ENCODE measurements at places on chromosomes 12 and 14.

DNA sequence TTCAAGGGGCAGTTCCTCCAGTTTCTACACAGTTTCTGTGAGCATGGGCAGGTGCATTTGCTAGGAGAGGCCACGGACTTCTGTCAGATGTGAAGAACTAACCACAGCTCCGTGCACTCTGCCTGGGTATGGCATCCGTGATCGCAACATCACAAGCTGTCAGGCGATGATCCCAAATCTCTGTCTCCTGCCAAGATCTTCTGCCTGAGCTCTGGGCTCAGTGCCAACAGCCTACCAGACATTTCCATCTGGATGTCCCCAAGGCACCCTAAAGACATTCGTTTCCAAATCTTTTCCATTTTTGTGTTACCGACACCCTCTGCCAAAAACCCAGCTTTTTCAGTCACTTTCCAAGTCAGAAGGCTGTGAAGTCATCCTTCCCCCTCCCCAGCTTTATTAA lies 292.1 kb downstream of the GLT1D1 start:
- DNase-seq, result no peak

GRCh38 chr12:111993292-111994150 lies 19.4 kb downstream of the TMEM116 start:
- DNase-seq, result no peak

GRCh38 chr14:97299661-97300060 lies 502.5 kb downstream of the VRK1 start:
- DNase-seq, result no peak

DNA sequence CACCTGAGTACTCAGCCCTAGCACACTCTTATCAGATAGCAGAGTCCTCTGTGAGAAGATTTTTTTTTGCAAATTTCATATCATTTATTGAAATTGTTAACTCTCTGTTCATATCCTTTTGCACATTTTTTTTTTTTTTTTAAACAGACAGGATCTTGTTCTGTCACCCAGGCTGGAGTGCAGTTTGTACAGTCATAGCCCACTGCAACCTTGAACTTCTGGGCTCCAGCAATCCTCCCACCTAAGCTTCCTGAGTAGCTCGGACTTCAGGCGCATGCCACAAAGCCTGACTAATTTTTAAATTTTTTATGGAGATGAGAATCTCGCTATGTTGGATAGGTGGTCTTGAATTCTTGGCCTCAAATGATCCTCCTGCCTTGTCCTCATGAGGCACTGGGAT lies 4.3 kb downstream of the PARP2 start:
- no peak for DNase-seq

- no peak for DNase-seq
These were observed 35.0 kb downstream of the ITPR2 start for GRCh38 chr12:26798023-26798422.

- DNase-seq, result no peak
These were observed 198.3 kb downstream of the CFAP54 start for GRCh38 chr12:96687719-96688118.

DNA sequence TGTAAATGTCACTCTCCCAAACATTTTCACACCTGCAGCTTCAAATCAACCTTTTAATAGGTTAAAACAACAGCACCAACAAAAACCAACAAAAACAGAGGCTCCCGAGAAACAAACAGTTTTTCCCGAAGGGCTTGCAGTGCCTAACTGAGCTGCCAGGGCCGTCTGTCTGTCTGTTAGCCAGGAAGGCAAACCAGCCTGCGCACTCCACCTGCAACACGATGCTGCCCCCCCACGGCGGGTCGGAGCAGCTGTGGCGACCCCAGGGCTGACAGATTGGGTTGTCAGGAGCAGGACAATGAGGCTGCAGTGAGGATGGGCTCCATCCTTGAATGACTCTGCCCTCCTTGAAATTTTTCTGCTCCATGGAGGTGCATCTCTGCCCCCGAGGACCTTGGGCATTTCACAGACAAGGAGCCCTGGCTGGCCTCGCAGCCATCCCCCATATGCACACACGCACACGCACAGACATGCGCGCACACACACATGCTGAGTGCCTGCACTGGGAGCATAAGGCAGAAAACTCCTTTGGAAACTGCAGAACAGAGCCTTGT lies 2.6 kb downstream of the RTL1 start:
- DNase-seq, result peak; percentile 55

- no peak for DNase-seq
These were observed 45.0 kb downstream of the CFAP54 start for GRCh38 chr12:96534339-96534738.

DNA sequence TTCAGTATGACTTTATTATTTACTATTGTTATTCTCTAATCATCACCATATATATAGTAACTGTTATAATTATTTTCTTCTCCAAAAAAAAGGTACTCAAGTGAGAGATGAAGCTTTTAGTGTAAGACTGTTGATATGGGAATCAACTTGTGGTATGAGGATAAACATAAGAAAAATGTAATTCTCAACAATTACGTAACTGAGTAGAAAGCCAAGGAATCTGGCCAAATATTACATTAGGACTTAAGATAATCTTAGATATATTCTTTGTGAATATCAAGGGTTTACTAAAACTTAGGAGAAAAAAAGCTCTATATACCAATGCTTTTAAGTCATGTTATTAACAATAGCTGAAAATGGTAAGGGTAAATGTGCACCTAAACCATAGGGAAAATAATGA lies 13.3 kb downstream of the SENP1 start:
- DNase-seq, result no peak

- DNase-seq, result no peak
These were observed 51.0 kb downstream of the NINJ2 start for GRCh38 chr12:612293-612692.

DNA sequence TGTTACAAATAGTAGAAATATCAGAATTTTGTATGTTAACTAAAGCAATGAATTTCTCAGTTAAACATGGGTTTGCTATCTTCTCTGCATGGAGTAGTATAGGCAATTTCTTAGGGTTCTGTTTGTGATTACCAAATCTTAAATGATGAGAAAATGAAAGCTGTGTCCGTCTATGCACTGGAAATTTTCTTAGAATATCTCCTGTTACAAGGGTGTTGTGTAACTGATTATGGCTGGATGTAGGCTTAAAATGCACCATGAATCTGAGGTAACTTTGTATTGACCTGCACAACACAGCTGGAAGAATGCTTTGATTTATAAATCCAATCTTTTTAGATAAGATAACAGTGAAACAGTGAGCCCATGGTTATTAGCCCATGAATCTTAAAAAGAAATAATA lies 17.8 kb downstream of the TRIP11 start:
- no peak for DNase-seq

- no peak for DNase-seq
These were observed 18.5 kb downstream of the BDKRB1 start for GRCh38 chr14:96274543-96274942.

DNA sequence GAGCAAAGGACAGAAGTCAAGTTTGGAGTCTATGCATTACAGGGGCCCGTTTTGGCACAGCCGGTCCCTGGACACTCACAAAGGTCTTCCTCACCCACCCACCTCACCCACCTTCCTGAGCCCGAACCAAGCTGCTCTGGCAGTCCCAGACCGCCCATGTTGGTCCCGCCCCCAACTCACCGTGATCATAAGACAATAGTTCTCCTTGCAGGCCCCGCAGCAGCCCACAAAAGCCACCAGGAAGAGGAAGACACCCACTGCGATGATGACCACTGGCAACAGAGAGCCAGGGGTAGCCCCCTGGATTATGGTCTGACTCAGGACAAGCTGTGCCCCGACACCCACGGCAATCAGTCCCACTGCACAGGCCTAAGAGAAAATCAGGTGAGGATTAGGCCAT lies 1.8 kb downstream of the CD63 start:
- DNase-seq, result no peak

DNA sequence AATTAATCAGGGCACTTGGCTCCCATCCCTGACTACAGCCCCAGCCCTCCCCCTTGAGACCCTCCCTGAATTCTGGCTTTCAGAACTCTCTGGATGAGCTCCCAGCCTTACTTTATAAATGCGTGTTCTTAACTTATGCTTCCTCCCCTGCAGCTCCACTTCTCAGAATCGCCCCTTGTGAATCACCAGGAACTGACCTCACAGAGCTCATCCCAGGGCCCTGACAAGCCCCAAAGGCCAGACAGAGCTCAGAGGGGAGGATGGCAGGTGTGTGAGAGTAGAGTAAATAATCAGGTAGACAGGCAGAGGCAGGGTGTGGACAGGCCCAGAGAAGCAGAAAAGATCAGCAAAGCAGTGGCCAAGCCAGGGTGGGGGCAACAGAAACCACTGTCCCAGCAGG lies 68.2 kb upstream of the FOXN3 start:
- DNase-seq, result no peak

DNA sequence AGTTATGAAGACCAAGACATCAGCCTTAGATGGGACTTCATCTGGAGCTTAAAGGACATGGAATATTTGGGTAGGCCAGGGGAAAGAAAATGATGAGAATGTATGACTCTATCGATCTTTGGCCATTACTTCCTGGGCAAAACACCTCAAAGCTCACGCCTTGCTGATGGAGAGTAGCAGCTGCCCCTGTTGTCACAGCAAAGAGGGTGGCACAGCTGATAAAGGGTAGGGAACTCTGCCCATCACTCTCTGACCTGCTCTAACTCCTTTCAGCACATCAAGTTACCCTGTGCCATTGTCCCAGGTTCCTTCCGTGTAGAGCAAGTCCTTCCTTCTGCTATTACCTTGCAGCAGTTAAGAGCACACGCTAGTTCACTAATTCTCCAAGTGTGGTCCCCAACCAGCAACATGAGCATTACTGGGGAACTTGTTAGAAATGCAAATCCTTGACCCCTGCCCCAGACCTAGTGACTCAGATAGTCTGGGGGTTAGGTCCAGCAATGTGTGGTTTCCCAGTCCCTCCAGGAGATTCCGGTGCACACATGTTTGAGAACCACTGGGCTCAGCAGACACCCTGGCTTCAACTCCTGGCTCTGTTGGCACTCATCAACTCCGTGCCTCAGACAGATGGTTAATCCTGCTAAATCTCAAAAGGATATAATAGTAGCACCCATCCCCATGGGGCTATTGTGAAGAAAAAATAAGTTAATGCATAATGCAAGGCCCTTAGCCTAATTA lies 93.7 kb upstream of the EEA1 start:
- DNase-seq, result no peak

DNA sequence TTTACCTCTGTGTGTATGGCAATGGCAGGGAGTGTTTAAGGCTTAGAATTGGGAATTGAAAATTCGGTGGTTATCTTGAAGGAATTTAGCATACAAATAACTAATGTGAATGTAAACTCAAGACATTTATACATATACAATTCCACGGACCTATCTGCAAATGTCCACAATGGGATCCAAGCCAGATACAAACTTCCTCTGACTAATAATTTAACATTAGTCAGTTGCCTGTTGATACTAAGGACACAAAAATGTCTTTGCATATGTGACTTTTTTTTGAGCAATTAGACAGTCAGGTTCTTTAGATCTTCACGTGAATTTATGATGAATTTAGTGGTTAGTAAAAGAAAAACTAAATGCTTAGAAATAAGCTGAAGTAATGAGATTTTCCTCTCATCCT lies 40.5 kb downstream of the ESR2 start:
- no peak for DNase-seq

- no peak for DNase-seq
These were observed 9.1 kb downstream of the ATP6V0A2 start for GRCh38 chr12:123721245-123721644.

- DNase-seq, result peak; percentile 33
These were observed 359.9 kb downstream of the NRXN3 start for GRCh38 chr14:78530078-78530477.

DNA sequence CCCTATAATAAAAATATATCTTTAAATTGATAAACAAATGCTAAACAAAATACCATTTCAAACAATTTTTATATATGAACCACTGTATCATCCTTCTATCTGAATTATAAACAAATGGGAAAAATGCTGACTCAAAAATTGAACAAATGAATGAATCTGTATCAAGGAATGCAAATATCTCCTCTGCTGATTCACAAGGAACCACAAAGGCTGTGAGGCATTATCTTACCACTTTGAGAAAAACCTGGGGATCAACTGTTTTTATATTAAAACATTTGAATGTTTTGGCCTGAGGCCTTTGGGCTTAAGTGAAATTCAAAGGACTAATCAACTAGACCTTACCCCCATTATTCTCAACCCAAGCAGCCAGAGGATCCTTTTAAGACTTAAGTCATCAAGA lies 86.3 kb downstream of the EML5 start:
- DNase-seq, result no peak

- no peak for DNase-seq
These were observed 1252.6 kb downstream of the TMEM121 start for GRCh38 chr14:106778986-106779385.

DNA sequence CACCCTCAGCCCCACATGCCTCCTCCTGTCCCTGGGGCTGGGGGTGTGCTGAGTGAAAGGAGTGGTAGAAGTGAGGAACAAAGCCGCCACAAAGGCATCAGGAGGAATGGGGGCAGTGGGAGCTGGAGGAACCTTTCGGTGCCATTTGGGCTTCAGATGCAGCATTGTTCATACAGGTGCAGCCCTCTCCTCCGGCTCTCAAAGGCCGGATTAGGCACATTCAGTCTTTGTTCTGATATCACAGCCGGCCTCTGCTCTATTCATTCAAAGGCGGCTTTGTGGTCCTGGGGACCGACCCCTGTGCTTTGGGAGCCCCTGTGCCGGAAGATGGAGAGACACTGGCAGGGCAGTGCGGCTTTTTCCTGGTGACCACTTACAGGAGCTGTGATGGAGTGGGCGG lies 53.2 kb downstream of the SMOC1 start:
- DNase-seq, result no peak

DNA sequence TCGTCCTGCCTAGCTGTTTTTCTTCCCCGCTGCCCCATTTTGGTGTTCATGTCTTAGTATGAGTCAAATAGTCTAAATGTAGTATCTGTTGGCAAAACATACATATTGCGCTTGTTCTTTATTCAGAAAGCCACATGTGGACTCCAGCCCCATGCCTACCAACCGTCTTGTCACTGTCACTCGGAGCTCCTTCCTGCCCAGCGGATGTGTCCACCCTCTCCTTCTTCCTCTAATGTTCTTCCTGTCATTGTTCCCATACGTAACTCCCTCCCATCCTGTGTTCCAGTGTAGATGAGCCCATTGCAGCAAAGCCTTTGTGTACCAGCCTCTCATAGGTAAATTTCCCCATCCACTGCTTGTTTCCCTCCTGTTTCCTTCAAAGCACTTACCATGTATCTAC lies 120.5 kb downstream of the TMX1 start:
- no peak for DNase-seq

DNA sequence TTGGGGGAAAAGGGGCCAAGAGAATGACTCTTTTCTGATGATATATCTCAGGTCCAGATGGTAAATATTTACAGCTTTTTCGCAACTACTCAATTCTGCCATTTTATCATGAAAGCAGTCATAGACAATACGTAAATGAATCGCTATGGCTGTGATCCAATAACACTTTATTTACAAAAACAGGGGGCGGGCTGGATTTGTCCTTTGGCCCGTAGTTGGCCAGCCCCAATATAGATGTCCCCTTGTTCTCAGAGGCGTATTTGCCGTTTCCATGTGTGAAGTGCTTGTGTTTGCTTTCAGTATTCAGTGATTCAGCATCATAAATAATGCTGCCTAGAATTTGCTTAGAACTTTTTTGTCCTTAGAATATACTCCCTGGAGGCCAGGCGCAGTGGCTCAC lies 77.2 kb downstream of the CCDC92 start:
- DNase-seq, result no peak

Data from SW480 (cell line).